ENCODE measurements at places on chromosomes 11 and 22.

DNA sequence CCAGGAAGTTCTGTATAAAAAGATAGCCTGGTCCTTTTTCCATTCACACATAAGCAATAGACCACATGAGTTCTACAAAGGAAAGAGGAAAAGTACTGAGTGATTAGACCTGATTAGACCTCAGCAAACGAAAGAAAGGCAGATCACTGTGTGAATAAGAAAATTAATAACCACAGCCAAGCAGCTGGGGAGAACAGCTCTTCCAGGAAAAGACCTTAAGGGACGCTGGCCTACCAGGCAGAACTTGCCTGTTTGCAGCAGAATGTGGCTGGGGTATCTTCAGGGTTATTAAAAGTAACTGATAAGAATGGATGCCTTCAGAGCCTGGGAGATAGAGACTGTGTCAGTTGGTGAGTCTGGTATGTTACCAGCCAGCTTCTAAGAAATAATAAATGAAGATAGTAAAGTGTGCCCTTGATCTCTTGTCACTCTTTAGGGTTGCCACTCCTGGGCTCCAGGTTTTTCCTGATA lies 172.9 kb downstream of the DBX1 start:
- DNase-seq = no peak

DNA sequence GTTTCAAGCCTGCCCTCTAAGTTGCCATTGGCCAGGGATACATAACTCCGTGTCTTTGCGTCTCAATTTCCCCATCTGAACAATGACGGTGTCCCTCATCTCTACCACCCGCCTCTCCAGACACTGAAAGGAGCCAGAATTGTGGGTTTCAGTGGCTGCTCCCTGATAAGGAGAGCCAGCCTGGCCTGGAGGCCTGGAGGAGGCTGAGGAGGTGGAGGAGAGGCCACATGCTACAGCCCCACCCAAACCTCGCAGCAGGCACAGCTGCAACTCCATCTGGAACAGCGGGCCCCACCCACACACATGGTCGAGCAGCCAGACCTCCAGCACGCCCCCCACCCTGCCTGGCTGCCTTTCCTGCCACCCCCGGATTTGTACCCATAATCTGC lies 34.4 kb upstream of the CD82 start:
- DNase-seq = no peak

DNA sequence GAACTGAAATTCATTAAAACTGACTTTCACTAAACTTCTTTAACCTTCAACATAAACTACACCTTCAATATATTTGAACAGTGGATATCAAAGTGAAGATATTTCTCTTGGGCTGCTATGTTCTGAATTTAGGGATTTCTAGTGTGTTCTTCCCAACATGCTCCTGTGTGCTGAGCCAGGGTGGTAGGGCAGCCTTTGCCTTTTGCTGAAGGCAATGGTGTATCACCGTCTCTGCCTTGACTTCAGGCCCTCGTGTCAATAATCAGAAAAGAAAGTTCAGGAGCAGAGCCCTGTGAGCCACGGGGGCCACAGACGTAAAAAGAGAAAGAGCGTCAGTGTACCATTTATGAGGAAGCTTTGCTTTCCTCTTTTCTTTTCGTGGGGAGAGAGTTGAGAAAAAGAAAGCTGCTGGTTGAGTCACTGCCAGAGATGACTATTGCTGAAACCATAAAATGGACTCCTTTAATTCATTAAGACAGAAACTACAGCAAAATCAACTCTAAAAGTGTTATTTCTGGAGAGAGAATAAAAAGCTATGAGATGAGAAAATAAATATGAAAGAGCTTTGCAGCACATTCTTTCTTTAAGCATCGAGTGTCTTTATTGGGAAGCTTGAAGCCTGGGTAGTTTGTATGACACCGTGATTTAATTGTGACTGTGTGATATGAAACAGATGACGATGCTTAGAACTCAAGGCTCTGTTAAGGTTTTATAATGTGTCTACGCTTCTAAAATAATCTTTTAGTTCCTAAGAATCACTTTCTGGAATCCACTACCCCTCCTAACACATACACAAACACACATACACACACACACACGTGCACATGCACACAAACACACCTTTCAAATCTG lies 271.8 kb upstream of the MTNR1B start:
- DNase-seq = no peak

- no peak for DNase-seq
Observed at GRCh38 chr11:8218409-8218808, 45.3 kb downstream of the LMO1 start.

- DNase-seq = peak; percentile 4
Observed at GRCh38 chr22:34105461-34106062, 185.3 kb upstream of the LARGE1 start.

DNA sequence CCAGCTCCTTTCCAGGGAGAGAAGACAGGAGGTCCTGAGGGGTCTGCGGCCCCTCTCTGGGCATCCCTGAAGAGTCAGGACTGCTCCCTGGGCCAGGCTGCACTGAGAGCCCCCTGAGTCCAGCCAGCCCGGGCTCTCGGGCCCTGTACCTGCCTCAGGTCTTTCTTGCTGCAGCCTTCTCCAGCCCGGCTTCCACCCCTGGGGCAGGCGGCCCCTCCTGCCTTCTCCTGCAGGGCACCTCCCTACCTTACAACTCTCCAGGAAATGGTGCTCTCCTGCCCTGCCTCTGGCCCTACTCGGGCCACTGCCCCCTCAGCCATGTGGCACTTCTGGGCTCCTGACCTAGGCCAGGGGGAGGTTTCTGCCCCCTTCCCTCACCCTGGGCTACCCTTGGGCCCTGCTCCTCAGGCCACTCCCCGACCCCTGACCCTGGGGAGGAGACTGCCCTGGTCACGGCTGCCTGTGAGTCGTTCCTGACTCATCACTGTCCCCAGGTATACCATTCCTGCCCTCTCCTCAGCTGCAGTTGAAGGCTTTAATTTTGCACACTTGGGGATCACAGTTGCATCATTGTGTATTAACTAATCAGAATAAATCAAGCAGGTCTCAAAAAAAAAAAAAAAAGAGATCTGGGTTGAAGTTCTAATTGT lies 251.1 kb downstream of the NXPE2 start:
- DNase-seq = no peak

GRCh38 chr22:40176921-40177737 lies 596 bp upstream of the TNRC6B start:
- DNase-seq = no peak

- DNase-seq = no peak
Observed at GRCh38 chr11:8777907-8778767, 95.5 kb downstream of the RPL27A start.

GRCh38 chr11:1467270-1467669 lies 19.3 kb downstream of the MOB2 start:
- DNase-seq = no peak

GRCh38 chr22:45033136-45033535 lies 23.3 kb upstream of the PHF21B start:
- no peak for DNase-seq

DNA sequence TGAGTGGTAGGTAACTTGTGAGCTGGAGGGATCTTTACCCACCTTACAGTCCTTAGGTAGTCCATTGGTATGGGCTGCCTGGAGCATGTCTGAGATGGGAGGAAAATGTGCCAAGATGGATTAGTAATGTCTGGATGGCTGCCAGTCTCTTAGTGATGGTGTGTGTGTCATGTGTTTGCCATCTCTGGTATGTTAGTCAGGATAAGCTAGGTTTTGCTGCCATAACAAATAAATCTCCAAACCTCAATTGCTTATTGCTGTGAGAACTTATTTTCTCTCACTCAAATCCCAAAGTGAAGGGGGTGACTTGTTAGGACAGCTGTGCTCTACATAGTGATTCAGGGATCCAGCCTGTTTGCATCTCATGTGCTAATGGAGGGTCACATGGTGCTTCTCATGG lies 40.9 kb upstream of the MYEOV start:
- no peak for DNase-seq

DNA sequence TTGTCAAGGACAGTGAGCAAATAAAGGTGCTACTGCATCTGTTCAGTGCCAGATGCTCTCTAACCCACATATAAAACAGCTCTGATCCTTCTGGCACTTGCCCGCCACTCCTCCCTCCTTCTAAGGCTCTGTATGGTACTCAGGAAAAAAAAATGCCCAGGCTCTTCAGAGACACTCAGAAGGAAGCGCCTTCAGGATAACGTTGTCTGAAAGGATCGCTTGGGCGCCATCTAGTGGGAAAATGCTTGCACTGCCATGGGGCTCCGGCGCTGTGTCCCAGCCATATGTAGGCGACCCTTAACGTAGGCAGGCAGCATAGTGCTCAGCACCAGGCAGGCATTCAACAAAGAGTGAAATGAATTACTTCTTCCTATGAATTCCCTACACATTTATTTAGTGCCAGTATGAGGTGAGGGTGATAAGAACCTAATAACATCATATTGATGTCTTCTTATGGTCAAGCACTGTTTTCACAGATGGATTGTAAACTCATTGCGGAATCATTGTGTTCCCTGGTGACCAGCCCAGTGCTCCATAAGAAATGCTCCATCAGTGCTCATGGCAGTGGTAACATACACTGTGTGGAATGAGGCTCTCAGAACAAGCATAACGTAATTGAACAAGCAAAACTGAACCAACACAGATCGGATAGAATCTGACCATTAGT lies 39.6 kb downstream of the PAMR1 start:
- peak; percentile 18 for DNase-seq

GRCh38 chr11:111761036-111761435 lies 5.2 kb downstream of the PPP2R1B start:
- no peak for DNase-seq

- no peak for DNase-seq
Observed at GRCh38 chr11:70420496-70420895, 22.2 kb downstream of the CTTN start.

- DNase-seq = no peak
Observed at GRCh38 chr11:91921974-91922373, 302.6 kb upstream of the FAT3 start.

- no peak for DNase-seq
Observed at GRCh38 chr22:44930016-44930710, 79.6 kb downstream of the PHF21B start.

- DNase-seq = no peak
Observed at GRCh38 chr11:97158243-97158642, 768.4 kb downstream of the JRKL start.

DNA sequence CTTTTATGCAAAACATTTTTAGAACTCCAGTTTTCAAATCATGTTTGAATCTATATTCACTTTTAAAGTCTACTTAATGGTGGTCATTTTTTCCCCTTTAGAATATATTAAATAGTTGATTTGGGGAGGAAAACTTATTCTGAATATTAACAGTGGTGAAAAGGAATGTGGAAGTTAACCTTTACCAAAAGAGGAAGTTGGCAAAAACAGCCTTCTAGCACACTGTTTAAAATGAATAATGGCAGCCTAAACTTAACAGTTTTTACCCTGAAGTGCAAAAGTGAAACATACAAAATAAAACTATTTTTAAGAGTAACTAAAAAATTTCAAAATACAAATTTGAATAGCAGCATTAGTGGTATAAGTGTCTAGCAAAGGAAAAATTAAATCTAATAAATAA lies 86.4 kb downstream of the GRK3 start:
- no peak for DNase-seq

- DNase-seq = no peak
Observed at GRCh38 chr11:117871160-117871559, 5.3 kb downstream of the FXYD6 start.

- no peak for DNase-seq
Observed at GRCh38 chr11:119712459-119713358, 16.3 kb downstream of the NECTIN1 start.

GRCh38 chr11:22807855-22808570 lies 21.6 kb downstream of the SVIP start:
- no peak for DNase-seq

- DNase-seq = no peak
Observed at GRCh38 chr11:10418950-10419310, 36.1 kb upstream of the AMPD3 start.

DNA sequence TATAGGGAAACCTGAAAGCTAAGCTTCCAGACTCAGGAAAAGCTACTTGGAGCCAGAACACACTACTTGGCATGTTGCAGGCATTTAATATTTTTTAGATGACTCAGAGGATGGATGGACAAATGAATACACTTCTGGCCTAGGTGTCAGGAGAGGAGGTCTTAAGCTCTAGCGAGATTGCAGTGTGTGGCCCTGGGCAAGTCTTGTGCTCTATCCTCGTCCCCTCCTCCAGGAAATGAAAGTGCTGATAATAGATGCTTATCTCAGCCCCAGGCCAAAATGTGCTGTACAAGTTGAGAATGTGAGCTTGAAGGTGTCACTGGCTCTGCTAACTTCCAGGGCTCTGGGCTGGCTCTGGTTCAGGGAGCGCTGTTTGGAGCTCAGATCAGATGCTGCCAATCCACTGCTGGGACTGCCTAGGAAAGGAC lies 136.3 kb downstream of the PKNOX2 start:
- DNase-seq = no peak

DNA sequence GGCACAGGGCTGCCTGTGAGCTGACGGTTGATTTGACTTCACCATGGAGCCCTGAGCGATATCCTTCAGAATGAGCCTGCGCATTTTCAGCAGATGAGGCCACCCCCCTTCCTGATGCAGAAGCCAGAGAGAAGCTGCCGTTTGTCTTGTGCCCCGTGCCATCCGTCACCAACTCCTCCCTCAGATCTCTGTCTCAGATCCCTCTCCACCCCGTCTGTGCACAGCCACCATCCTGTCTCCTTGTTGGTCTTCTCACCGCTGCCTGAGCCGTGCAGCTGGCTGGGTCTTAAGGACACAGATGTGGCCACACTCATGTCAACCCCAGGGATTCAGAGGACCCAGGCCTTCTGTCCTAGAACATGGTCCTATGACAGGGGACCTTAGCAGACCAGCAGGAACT lies 293.9 kb downstream of the TBC1D22A start:
- DNase-seq = no peak

- no peak for DNase-seq
Observed at GRCh38 chr11:60158636-60159035, 24.2 kb downstream of the MS4A6A start.

GRCh38 chr11:67349036-67349435 lies 4.3 kb downstream of the POLD4 start:
- no peak for DNase-seq

GRCh38 chr11:18765554-18765953 lies 26.0 kb downstream of the PTPN5 start:
- DNase-seq = no peak

- DNase-seq = no peak
Observed at GRCh38 chr11:93655581-93656255, 5.8 kb upstream of the CEP295 start.

DNA sequence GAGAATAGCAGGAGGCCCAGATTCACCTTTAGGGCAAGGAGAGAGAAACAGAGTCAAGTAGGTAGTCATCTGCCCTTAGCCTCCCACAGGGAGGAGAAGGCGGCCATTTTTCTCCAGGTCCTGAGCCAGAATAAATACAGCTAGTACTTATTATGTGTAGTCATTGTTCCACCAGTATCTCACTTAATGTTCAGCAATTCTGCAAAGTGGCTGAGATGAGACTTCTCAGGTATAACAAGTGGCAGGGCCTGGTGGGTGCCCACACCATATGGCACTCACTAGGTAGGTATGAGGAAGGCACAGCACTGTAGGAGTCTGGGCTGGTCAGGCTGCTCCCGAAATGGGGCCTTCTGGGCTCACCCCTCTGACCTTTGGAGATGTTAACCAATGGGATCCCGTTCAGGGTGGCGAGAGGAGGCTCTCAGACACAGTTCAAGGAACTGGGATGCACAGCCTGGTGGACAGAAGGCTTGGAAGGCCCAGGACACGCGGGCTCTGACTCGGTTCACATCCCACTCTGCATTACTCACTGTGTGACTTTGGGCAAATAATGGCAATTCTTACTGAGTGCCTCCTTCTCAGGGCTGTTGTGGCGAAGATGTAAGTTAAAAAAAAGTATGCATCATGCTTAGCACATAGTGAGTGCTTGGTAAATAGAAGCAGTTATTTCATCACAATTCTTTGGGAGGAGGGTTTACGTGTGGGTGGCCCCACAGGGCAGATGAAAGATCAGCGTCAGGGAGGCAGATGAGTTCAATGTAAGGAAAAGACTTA lies 25.1 kb downstream of the RTN4RL2 start:
- DNase-seq = no peak

Measured in activated CD8-positive, alpha-beta memory T cell treated with anti-CD3 and anti-CD28 coated beads for 48 hours (primary cell).